CD4-positive, alpha-beta T cell treated with Interleukin-15 for 4 hours (primary cell): ENCODE measurements at places on chromosomes 5 and 9.

GRCh38 chr5:68494771-68495170 is 279.2 kb downstream of the PIK3R1 start:
- no peak for DNase-seq

DNA sequence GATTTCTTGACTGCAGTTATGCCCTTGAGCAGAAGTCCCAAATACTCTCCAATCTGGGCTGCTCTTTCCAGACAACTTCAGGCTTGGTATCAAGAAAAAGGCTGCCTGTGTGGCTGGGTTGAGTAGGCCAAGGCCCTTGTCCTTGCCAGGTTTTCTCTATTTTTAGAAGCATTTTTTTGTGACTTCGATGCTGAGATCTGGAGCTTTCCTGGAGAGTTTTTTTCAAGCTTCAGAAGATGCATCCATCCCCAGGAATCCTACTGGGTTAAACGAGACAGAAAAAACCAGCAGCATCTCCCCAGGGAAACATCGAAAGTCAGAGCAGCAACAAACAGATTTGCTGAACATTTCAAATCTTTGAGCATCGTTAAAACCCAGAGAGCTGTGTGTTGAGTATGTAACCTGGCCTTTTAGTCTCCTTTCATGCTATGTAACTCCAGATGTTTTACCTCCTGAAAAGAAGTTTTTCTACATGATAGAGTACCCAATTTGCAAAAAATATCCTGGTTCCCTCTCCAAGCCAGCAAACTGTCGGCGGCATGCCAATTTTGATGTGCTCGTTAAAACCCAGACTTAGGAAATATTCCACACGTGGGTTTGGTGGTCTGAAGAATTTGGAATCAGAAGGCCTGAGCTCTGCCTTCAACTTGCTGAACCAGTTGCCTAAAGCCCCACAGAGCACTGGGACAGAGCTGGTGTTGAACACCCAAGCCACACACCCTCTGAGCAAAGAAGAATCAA is 98.1 kb upstream of the ALDH1B1 start:
- no peak for DNase-seq

DNA sequence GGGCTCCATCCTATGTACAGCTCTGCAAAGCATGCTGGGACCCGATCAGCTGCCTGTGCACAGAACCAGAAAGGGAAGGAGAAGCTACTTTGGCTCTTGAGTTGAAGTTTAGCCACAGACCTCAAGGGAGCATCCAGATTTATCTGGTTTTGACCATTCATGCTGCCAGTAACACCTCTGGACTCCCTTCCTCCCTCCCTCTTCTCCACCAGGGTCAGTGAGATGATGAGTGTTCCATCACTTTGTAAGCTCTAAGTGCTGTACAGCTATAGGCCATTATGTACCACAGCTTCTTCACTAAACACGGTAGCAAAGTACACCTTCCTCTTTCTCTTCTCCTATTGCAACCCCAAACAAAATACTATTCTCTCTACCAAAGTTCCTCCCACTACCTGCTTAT is 77.9 kb downstream of the GLIS3 start:
- no peak for DNase-seq

DNA sequence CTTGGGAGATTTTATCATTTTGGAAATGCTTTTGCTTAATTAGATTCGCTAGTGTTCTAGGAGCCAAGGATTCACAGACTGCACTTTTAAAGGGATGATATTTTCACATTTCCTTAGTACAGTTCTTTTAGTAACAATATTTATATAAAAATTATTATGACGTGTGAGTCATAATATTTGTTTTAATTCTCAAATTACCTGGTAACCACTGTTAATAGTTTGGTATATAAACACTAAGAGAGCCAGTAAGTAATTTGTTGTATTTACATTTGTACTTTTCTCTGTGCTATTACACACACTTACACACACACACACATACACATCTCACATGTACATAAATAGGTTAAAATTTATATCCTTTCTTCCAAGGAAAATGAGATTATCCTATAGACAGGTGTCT is 58.8 kb upstream of the RAD23B start:
- no peak for DNase-seq

GRCh38 chr5:168172760-168173223 is 118.7 kb upstream of the WWC1 start:
- no peak for DNase-seq

DNA sequence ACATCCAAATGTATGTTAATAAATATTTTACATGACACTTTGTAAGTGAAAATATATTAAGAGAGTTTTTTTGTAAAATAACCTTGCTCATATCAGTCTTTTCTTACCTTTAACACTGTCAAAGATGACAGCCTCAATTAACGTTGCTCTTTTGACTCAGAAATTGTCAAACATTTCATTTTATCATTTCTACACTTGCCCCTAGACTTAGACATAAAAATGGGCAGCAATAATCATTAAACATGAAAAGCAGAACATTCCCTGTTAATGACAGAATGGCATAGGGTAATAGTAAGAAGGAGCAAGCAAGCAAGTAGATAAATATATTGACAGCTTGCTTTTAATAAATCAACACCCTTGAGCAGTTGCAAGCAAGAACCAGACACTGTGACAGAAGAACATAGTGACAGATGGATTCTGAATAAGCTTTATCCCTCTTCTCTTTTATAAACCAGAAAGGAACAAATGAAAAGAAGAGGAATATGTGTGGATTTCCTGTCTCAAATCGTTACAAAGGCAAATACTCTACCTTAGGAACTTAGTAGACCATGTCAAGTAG is 796.0 kb upstream of the CHD1 start:
- no peak for DNase-seq

GRCh38 chr5:154686490-154686889 is 68.7 kb upstream of the LARP1 start:
- no peak for DNase-seq

- no peak for DNase-seq
These were observed 32.3 kb downstream of the TGFBR1 start for GRCh38 chr9:99137225-99137624.

DNA sequence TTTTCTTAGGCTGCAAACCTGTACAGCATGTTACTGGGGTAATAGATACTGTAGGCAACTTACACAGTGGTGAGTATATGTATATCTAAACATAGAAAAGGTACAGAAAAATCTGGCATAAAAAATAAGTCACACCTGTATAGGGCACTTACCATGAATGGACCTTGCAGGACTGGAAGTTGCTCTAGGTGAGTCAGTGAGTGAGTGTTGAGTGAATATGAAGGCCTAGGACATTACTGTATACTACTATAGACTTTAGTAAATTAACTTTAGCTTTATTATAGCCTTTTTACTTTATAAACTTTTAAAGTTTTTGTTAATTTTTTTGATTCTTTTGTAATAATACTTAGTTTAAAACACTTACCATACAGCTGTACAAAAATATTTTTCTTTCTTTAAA is 51.3 kb downstream of the DENND4C start:
- DNase-seq: no peak

DNA sequence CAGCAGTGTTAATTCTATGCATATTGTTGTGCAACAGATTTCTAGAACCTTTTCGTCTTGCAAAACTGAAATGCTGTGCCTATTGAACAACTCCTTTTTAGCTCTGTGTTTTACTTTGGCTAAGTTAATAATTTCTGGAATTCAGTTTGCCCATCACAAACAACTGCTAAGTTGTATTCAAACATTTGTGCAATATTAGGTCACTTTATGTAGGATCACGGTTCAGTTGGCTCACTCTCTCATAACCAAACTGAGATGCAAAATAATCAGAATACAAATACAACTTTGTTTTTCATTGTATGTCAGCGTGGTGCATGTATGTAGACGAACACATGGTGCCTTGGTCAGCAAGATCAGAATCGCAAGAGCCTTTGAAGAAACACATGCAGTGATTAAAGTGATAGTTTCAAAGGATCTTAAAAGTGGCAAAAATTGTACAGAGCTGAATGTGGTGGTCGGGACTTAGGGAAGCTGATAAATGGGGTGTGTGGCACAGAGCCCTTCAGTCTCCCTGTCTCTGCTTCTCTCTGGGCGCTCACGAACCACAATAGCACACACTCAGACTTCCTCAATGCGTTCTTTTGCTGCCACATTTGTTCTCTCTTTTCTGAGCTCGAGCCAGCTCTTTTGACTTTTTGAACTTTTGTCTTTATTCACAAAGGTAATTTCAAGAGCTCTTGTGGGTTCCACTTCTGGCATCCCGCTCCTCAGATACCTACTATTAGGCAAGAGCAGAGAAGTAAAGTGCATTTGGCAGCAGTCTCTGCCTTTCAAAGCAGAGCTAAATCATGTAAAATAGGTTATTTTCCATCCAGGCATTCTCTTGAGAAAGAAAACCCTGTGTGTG is 112.4 kb upstream of the CTSL start:
- no peak for DNase-seq

DNA sequence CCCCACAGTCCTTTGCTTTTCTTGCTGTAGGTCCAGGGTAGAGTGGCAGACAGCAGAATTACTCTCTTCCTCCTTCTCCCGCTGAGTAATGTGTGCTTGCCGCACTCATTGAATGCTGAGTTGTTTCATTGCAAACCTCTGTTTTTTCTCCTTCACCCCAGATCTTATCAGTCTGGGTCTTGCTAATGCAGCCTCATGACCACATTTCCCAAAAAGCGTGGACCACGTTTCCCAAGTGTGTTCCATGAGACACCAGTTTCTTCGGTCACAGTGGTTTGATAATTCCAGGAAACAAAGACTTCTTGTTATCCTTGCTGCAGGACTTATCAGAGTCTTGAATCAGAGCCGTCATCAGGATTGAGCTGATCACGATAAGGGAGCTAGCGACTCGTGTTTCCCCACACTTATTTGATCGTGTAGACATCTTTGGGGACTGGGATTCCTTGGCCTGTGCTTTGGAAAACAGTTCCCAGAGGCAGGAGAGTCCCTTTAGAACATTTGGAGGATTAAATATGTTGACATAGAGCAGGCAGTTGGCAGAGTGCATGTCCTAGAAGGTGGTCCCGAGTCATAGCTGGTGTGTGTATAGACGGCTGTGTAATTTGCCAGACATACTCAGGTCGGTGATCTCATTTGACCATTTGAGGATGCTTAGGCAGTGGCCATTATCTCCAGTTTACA is 4.4 kb downstream of the LRRC8A start:
- no peak for DNase-seq

DNA sequence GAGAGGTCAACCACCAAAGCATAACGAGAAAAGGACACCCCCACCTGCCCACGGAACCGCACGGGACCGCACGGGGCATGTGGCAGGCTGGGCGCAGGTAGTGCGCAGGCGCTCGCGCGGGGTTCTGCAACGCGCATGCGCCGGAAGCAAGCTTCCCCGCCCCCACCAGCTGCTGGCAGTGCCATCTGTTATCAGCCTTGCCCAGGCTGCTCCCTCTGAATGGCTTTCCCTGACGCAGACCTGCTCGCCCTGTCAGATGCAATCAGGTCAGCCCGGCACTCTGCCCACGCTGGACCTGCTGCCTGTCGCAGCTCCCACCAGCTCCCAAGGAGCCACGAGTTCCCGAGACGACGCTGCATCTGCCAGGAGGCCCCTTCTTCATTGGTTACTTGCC is 22.8 kb downstream of the PTCH1 start:
- peak; percentile 3 for DNase-seq

- no peak for DNase-seq
These were observed 147.4 kb upstream of the NFIL3 start for GRCh38 chr9:91571036-91571435.

DNA sequence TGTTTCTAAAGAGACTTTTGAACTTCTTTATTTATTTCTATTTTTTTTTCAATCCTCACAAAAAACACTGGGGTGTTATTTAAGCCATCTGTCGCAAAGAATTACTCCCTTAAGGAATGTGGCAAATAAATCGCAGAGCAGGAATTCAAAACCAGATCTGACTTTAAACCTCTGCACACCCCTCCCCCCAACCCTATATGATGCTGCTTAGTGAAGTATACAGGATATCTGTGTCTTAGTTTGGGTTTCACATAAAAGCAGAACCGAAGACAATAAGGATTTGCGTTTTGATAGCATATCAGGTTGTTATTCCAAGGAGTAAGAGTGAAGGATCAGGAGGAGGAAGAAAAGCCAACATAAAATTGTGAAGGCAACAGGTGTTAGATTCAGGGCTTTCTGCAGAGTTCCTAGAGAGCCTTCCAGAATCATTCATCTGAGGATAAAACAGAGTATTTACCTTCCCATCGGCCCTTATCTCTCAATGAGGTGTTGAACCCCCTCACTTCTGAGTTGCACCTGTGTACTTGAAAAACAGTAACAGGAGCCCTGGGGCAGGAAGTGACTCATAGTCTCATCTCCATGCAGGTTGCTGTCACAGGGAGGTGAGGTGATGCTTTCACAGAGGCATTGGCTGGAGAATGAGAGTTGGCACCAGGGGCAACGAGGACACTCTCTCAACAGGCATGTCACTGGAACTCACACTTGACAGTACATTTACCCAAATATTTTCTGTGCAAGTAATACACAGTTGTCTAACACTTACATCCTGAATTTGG is 33.5 kb upstream of the DMRT3 start:
- DNase-seq: no peak

GRCh38 chr5:172319708-172320441 is 36.3 kb upstream of the UBTD2 start:
- DNase-seq: no peak

- DNase-seq: no peak
These were observed 64.5 kb downstream of the TSTD2 start for GRCh38 chr9:97568461-97569275.

DNA sequence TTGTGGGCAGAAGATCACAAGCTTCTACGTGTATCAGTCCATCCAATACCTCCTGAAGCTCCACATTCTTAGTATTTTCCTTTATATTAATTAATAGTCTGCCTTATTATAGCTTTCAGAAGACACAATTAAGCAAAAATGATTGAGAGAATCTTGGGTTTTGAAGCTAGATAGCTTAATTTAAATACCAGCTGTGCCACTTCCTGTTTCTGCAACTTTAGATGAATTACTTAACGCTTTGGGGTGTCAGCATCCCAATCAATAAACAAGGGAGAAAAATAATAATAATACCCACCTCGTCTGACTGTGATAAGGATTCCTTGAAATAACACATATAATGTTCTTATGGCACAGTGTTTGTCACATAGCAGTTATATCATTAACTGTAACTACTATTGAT is 44.7 kb upstream of the HTR4 start:
- no peak for DNase-seq

DNA sequence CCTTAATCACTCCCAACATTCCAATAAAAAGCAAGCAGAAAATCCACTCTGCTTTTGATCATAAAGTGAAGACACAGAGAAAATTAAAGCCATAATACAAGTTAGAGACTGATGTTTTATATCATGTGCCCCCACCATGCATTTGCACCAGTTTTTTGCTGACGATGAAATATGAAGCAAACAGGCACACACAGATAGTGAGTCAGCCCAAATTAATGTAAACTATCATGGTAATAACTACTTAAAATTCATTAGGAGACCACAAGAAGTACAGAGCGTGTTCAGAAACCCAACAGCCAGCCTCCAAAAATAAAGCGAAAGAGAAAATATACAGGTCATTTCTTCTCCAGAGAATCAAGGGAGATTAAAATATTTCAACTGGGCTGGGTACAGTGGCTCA is 46.4 kb upstream of the KDM4C start:
- DNase-seq: no peak

DNA sequence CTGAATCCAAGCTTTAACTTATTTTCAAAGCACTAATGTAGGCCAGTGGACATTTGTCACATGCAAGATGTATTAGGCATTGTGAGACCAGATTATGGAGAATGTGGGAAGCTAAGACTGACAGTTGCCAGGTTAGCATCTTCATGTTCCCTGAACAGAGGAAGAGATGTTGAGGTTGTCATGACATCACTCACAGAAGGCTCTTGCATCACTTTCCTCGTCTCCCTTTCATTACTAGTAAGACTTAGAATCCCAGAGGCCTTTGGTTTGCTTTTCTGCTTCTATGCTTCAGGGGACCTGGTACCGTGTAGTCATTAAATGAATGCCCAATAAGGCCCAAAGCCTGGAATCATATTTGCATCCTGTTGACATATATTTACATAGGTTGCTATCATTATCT is 76.4 kb upstream of the RPS23 start:
- no peak for DNase-seq

- DNase-seq: no peak
These were observed 361.4 kb upstream of the RPS23 start for GRCh38 chr5:82639393-82640144.
